ENCODE measurements at places on chromosomes 11 and 22. TPM values are rescaled to one million over a fixed set of nuclear protein-coding genes. Genes with fewer than 3 reads are reported as not detected.

ZNF280B gene
- 1.5 TPM for total RNA-seq

SYNGR1 gene
- 12.1 TPM for total RNA-seq

FXYD2 gene
- total RNA-seq, result 14.8 TPM

C11orf42 gene
- not detected for total RNA-seq

BCL2L13 gene
- 32.7 TPM for total RNA-seq

KCNK4 gene
- not detected for total RNA-seq

CDON gene
- 3.4 TPM for total RNA-seq

TMEM191B gene
- 2.3 TPM for total RNA-seq

PAMR1 gene
- total RNA-seq, result not detected

ESAM gene
- total RNA-seq, result 13.3 TPM

MISFA gene
- 1.8 TPM for total RNA-seq

MEI1 gene
- not detected for total RNA-seq

TBX10 gene
- not detected for total RNA-seq

CDKN1C gene
- 0.65 TPM for total RNA-seq

FGF4 gene
- total RNA-seq, result not detected

CD3E gene
- total RNA-seq, result not detected

PTPN5 gene
- total RNA-seq, result not detected

GGTLC2 gene
- total RNA-seq, result not detected

OR5M10 gene
- not detected for total RNA-seq

LMO1 gene
- 3.3 TPM for total RNA-seq

TUB gene
- 5.2 TPM for total RNA-seq

CD82 gene
- 8.1 TPM for total RNA-seq

PANX3 gene
- not detected for total RNA-seq

OTOG gene
- total RNA-seq, result not detected

SMTNL1 gene
- total RNA-seq, result not detected

ARVCF gene
- 3.5 TPM for total RNA-seq

CBLIF gene
- not detected for total RNA-seq

GGTLC3 gene
- not detected for total RNA-seq

MUC5B gene
- 2.4 TPM for total RNA-seq

HIC2 gene
- 2.5 TPM for total RNA-seq

KCTD21 gene
- 7.5 TPM for total RNA-seq

KCTD17 gene
- 20.8 TPM for total RNA-seq

DEFB131B gene
- total RNA-seq, result not detected

SCGB1C1 gene
- total RNA-seq, result not detected

MMP13 gene
- not detected for total RNA-seq

KLHL35 gene
- 0.51 TPM for total RNA-seq

MED19 gene
- 31.6 TPM for total RNA-seq
